ENCODE measurements at places on chromosomes 2 and 18.

- DNase-seq: no peak
These were observed 106.1 kb upstream of the SP3 start for GRCh38 chr2:174071321-174071720.

- no peak for DNase-seq
These were observed 394.5 kb downstream of the DLGAP1 start for GRCh38 chr18:4060427-4061281.

GRCh38 chr2:77005522-77005921 lies 516.7 kb downstream of the LRRTM4 start:
- no peak for DNase-seq

DNA sequence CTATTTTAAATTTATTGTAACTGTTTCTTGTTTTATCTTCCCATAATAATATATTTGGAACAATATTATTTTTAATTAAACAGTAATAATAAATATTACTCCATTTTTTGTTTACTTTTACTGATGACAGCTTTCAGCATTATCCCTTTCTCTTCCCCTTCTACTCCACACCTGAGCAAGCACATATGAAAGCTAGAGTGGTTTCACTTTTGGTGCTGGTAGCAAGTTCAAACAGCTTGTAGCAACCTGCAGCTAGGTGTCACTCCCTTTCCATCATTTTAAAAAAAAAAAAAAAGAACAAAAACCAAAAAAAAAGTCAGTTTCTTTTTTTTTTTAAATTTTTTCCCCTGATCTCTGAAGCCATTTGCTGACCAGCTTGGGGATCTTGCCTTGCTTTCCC lies 801.8 kb downstream of the CCDC85A start:
- no peak for DNase-seq

Data from GOT3 (cell line).